ENCODE measurements at places on chromosomes 3 and 15. TPM values are rescaled to one million over a fixed set of nuclear protein-coding genes. Genes with fewer than 3 reads are reported as not detected.

- peak; percentile 92 for DNase-seq
These were observed 5.5 kb upstream of the CFAP100 start for GRCh38 chr3:126389112-126389793.

DNA sequence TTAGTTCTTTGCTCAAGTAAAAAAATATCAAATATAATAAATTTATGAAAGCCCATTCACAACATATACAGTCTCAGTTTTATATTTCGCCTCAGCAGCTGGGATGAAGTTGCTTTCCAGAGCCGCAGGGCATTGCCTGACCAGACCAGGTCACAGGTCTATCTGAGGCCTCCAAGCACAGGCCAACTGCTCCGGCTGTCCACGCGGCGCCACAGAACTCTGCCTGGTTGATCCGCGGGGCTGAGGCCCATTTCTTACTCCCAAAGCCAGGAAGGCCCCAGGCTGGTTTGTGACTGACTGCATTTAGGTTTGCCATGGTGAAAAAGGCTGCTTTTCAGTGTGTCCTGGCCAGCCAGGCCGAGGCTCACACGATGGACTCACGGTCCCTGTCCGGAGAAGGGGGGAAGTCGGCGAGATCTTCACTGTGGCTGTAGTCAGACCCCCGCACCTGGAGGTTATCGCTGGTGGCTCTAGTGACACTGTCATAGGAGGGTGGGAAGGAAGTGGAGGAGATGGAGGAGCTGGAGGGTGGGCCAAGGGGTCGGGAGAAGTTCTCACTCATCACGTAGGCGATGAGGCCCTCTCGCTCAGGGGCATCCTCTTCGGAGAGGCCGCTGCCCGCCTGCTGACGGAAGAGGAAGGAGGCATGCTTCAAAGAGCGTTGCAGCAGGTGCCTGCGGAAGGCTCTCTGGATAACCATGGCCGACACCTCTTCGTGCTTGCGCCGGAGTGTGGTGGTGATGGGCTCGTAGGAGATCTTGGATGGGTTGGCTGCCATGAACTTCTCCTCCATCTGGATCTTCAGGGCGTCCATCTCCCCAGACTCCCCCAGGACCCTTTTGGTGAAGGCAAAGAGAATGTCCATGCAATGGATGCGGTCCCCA lies 54.1 kb downstream of the EXOG start:
- no peak for DNase-seq

DNA sequence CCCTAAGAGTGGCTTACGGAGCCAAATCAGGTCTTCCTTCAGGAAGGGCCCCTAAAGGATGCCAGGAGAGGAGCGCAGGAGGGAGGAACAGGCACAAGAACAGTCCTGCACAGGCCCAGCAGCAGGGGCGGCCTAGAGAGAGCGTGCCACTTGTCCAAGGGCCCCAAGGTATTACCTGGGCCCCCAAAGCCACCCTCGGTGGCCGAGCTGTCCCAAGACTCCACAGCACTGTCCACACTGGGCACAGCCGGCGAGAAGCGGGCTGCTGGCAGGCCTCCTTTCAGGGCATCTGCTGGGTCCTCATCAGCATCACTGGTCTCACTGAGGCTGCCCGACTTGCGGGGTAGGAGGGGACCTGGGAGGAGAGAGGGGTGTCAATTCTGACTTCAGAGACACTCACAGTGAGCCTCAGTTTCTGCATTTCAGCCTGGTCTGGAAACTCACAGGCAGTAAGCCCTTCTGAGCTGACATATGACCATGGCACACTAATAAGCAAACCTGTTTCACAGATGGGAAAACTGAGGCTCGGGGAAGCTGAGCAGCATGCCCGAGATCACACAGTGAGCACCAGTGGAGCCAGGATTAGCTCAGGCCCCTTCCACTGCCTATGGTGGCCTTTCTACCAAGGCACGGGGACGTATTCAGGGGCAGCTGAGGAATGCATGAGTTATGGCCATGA lies 33.4 kb downstream of the GRIP2 start:
- DNase-seq = no peak

- peak; percentile 80 for DNase-seq
These were observed 2.1 kb upstream of the GNAT1 start for GRCh38 chr3:50189274-50189673.

- DNase-seq = peak; percentile 66
These were observed 244.8 kb downstream of the ALCAM start for GRCh38 chr3:105611304-105612192.

GRCh38 chr15:41474436-41474835 lies 19.2 kb upstream of the ITPKA start:
- DNase-seq = peak; percentile 49

- no peak for DNase-seq
These were observed 114.4 kb downstream of the VGLL4 start for GRCh38 chr3:11529281-11529680.

GRCh38 chr15:43281926-43282602 lies 15.3 kb upstream of the TGM5 start:
- no peak for DNase-seq

DNA sequence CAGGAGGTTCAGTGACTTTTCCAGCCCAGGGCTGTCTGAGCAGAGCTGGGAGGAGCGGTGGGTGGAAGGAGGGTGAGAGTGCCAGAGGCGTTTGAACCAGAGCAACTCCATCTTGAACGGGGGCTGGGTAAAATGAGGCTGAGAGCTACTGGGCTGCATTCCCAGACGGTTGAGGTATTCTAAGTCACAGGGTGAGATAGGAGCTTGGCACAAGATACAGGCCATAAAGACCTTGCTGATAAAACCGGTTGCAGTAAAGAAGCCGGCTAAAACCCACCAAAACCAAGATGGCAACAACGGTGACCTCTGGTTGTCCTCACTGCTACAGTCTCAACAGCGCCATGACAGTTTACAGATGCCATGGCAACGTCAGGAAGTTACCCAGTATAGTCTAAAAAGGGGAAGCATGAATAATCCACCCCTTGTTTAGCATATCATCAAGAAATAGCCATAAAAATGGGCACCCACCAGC lies 60.2 kb downstream of the ABTB1 start:
- no peak for DNase-seq

DNA sequence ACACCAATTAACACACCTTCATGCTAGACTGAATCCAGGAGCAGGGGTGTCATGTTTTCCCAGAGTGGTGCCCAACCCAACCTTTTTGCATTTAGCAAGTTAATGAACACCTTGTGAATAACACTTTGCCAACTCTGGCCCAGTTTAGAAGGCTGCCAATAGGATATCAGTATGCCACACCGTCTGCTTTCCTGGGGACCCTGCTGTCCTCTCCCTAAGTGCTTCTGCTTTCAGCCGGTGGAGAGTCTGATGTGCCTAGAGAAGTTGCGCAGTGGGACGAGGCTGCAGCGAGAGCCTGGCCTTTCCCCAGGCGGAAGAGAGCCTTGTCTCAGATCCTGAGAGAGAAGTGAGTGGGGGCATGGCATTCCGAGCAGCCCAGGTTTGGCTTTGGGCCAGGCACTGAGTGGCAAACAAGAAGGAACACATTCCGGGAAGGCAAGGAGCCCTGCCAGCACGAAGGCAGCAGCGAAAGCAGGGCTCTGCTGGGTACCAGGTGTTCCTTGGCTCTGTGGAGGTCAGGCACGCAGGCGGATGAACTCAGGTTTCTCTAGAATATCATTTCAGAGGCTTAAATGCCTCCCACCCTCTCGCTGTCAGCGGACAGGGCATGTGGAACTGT lies 36.9 kb downstream of the SENP8 start:
- peak; percentile 86 for DNase-seq

- no peak for DNase-seq
These were observed 37.7 kb upstream of the PARL start for GRCh38 chr3:183922421-183922820.

- DNase-seq = no peak
These were observed 49.0 kb downstream of the MSL2 start for GRCh38 chr3:136146981-136147729.

- DNase-seq = no peak
These were observed 66.5 kb downstream of the CD47 start for GRCh38 chr3:108024146-108024850.

DNA sequence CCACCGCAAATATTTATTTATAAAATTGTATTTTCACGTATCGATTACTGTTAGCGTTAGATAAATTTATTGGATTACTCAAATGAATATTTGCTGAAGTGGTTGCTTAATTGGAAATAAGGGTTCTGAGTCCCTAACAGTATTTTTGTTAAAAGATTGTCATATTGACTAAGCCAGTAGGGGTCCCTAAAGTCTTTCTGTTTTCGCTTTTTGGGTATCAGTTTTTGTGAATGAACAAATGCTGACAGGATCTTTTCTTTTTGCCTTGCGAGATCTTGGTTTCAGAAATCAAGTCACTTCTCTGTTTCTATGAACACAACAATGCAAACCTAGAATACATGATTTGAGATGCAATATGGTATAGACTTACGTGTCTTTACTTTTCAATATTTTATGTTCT lies 7.1 kb downstream of the RAD51 start:
- no peak for DNase-seq

The IL5RA gene
- total RNA-seq = 0.60 TPM

The SPRED1 gene
- 37.8 TPM for total RNA-seq

The PXYLP1 gene
- 14.1 TPM for total RNA-seq

All from mucosa of gallbladder (tissue), 1 donor.